ENCODE measurements at places on chromosomes 7 and 10.
A peak's percentile ranks its signal among the peaks of the same experiment; 100 is the strongest.

- no peak for DNase-seq
These were observed 559 bp upstream of the STEAP2 start for GRCh38 chr7:90210981-90211380.

- DNase-seq = no peak
These were observed 264.9 kb upstream of the FERD3L start for GRCh38 chr7:19410106-19410505.

- DNase-seq = no peak
These were observed 365.2 kb downstream of the HGF start for GRCh38 chr7:81404669-81405068.

DNA sequence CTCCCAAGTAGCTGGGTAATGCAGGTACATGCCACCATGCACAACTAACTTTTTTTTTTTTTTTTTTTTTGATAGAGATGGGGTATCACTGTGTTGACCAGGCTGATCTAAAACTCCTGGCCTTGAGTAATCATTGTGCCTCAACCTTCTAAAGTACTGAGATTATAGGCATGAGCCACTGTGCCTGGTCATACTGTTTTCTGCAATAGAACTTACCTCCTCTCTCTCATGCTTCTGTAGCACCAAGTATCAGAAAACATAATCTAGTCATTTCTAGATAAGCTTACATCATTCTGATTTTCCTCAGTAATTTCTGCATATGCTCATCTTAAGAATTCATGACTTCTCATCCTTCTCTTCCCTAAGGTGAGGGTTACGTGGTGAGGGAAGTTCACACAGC, 210.0 kb downstream of the IMMP2L start:
- DNase-seq = peak; percentile 24

DNA sequence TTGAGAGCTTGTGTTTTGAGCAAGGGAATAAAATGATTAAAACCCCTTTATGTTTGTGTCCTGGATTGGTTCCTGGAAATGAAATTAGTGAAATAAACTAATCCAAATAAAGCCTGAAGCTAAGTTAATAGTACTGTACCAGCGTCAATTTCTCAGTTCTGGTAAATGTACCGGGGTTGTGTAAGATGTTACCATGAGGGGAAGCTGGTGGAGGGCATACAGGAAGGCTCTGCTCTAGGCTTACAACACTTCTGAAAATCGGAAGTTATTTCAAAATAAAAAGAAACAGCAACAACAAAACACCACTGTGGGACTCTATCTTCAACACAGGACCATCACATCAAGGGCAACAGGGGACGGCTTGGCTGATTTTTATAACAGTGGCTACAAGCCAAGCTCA, 257.0 kb downstream of the CREB5 start:
- no peak for DNase-seq

GRCh38 chr7:491958-492713, 27.5 kb downstream of the PDGFA start:
- DNase-seq = no peak

DNA sequence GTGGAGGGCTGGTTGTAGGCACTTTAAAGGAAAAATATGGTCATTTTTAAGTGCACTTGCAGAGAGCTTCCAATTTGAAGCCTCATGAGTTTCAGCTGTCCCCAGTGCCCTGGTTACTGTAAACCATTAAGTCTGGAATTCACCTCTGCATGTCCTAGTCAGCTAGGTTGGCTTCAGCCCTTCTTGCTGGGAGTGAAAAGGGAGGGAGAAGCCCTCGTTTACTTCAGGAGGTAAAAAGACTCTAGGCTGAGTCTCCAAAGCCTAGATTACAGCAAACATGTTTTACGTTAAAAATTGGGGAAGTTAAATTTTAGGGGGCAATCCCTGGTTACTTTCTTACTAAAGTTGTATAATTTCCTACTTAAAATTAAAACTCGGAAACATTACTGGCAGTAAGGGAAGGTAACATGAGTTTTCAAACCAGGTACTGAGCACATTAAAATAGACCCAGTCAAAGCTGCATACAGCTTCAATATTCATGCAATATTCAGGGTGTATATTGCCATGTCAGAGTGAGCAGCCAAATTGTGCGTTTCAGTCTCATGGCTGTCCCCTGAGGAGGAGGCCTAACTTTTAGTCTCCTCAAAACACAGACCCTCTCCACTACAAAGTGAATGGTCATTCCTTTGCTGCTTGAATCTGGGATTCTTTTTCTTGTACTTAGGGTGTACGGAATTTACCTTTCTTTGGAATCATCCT, 156.7 kb downstream of the PRKG1 start:
- no peak for DNase-seq

DNA sequence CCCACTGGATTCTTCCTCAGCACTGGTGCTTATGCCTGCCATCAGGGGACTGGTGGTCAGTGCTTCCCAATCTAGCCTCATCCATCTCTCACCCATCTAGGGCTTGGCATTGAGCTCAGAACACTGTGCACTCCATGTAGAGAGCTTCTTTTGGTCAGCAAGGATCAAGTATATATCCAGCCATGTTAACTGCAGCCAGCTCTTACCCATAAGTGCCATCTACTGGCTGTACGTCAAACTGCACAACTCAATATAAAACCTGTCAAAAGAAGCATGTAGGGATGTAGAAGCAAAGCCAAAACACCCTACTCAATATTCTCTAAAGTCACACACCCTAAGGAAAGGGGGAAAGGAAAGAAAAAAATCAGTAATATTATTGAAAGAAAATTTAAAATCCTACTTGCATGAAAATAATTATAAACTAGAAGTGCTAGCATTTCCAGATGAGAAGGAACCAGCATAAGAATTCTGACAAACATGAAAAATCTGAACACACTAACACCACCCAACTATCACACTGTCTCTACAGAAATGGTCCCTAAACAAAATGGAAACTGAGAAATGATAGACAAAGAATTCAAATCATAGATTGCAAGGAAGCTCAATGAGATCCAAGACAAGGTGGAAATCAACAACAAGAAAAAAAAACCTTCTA, 531.1 kb upstream of the STEAP1 start:
- no peak for DNase-seq

- no peak for DNase-seq
These were observed 55.0 kb downstream of the CACNB2 start for GRCh38 chr10:18195060-18195799.

DNA sequence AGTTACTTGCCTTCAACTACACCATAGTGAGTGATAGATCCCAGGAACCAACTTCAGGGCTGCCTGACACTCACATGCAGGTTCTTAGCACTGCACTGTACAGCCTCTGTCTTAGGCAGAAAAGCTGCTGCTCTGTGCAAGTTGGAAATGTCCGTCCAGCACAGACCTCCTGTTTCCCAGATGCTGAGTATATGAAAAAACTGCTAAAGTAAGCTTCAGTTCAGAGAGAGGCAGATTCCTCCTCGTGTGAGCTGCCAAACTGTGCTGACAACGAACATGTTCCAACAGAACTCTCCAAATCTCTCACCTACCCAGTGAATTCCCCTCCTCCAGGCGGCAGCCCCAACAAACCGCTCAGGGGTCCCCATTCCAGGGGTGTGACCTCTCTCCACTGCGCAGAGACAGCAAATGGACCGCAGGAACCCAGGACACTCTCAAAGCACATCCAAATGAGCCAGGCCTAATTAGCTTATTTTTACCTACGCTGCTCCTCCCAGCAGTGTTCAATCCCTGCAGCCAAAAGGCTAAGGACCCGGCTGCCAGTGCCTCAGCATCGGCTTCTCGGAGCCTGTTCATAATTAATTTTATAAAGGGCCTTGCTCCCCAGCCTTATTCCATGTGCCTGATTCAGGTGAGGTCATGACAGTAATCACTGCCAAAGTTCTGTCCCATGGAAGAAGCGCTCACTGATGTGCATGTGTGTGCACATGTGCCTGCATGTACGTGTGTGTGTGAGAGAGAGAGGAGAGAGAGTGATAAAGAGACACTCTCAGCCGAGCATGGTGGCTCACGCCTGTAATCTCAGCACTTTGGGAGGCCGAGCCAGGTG, 159.5 kb upstream of the AUTS2 start:
- no peak for DNase-seq

GRCh38 chr7:39293056-39293823, 273.0 kb upstream of the YAE1 start:
- no peak for DNase-seq

- no peak for DNase-seq
These were observed 11.6 kb downstream of the MICALL2 start for GRCh38 chr7:1447551-1448244.

GRCh38 chr10:124204726-124205125, 111.3 kb upstream of the CHST15 start:
- DNase-seq = no peak

DNA sequence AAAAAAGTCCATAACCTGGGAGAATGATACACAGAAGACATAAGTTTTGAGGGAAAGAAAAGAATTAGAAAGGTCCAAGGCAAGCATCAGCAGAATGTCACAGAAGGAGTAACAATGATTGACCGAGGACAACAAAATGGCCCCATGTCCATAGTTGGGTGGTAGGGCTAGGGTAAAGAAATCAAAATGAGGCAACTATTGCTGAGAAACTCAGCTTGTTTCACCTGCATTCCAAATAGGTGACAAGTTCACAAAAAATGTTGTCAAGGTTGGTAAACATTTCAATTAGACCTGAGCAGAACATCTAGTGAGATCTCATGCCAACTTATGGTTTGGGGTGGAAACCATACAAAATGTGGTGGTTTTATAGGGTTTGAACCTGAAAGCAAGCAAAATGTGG, 22.8 kb upstream of the DLX6 start:
- DNase-seq = no peak

DNA sequence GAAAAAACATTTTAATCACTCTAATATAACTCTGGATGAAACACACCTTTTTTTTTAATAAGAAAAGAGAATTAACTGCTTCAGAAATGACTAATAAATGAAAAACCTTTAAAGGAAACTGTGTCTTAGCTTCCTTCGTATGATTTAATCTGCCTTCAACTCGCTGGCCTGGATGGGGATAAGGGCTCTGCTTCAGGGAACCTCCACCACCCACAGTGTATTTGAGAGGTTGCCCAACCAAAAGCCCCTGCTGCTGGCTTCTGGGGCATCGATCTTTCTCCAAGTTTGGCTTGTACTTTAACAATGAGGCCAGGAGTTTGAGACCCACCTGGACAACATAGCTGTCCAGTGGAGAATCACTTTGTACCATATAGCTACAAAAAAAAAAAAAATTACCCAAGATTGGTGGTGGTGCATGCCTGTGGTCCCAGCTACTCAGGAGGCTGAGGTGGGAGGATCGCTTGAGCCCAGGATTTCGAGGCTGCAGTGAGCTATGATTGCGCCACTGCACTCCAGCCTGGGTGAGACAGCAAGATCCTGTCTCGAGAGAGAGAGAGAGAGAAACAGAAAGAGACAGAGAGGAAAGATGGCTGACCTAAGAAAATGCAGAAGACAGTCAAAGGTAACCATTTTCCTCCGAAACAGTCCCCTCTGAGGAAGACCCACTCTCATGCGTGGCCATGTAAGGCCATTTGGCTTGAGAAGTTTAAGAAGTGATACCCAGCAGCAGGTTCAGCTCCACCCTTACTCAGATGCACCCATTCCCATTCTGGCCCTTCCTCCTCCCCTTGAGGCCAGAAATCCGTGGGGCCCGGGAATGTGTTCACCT, 13.6 kb upstream of the LIMK1 start:
- no peak for DNase-seq

GRCh38 chr10:104441329-104442000, 87.8 kb downstream of the CFAP58 start:
- DNase-seq = no peak

DNA sequence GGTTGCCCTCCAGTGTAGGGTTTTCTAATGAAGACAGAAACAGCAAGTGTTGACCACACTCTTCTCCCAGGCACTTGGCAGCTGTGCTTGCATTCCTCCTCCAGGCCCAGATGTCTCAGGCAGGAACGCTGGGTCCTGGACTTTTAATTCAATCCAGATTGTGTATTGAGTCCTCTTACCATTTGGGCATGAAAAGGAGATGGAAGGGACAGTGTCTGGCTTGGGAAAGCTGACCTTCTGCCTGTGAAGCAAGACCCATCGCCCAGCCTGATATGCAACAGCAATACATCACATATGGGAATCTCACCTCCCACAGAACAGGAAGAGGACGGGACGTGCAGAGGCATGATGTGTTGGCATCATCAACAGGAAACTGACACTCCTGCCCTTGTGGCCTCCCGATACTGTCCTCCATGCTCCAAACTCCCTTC, 174.4 kb upstream of the LYZL2 start:
- no peak for DNase-seq

DNA sequence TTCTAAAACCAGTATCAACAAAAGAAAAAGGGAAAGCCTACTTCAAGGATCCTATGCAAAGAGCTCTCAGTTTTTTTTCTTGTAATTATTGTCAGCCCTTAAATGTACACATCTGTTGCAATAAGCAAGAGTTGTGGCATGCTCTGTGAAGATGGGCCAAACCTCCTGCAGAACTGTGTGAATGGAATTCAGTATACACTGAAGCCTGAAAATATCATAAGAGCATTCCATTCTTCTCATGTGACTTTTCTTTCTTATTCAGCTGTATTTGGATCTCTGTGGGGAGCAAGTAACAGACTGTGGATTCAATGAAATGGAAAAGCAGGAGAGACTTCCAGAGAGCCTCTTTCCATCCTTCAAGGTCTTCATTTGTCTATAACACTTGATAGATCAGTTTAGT, 130.7 kb downstream of the SAMD9 start:
- no peak for DNase-seq
